ENCODE measurements at places on chromosomes 11 and 22.
A peak's percentile ranks its signal among the peaks of the same experiment; 100 is the strongest.

DNA sequence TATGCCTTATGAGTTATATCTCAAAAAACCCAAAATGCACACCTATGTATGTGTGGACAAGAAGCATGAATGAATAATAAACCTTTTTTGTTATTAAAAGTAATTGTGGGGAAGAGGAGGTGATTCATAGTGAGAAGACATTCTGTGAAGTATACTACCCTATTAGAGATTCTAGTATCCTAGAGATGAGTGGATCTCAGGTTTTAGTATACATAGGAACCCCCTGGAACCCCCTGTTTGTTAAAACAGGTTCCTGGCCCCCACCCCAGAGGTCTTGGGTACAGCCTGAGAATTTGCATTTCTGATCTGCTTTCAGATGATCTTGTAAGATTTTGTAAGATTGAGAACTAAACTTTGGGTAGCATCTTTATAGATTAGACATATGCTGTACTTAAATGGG is 17.5 kb downstream of the NUCB2 start:
- no peak for DNase-seq

GRCh38 chr22:30743257-30744020 is 48.8 kb downstream of the OSBP2 start:
- no peak for DNase-seq

- DNase-seq, result no peak
Measured at GRCh38 chr11:5994791-5995190, 8.0 kb upstream of the OR52L1 start.

DNA sequence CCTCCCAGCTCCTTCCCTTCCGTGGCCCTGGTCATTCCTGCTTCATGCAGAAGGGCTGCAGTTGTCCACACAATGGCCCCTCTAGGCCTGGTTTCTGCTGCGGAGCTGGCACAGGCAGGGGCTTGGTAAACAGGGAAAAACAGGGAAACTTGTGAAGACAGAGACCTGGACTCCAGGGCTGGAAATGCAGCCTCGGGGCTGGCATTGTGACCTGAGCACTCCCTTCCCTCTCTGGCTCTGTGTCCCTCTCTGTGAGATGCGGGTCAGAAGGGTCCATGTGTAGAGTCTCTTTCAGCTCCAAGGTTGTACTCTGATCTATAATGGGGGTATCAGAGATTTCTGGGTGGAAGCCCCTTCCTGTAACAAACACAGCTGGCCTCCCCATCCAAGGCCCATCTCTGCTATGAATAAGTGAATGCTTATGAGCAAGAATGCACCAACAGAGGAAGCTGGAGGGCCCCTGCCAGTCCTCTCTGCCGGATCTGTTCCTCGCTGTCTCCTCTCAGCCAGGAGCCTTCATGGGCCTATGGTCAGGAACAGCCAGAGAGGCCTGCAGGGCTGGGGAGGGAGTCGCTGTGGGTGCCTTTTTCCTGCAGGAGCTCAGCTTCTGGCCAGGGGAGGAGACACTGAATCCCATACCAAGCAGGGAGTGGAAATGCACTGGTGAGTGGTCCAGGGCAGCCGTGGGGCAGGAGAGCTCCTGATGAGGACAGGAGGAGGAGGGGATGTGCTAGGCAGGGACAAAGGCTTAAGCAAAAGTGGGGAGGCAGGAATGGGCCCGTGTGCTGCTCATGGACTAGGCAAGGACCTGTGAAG is 6.7 kb upstream of the DERL3 start:
- no peak for DNase-seq

- DNase-seq, result no peak
Measured at GRCh38 chr11:47534704-47535251, 18.2 kb downstream of the CELF1 start.

GRCh38 chr11:32436751-32437494 is 1.6 kb upstream of the WT1 start:
- DNase-seq, result no peak

- DNase-seq, result no peak
Measured at GRCh38 chr11:11318961-11319360, 34.1 kb downstream of the CSNK2A3 start.

GRCh38 chr22:41447435-41448188 is 1.0 kb upstream of the TOB2 start:
- DNase-seq, result peak; percentile 81

DNA sequence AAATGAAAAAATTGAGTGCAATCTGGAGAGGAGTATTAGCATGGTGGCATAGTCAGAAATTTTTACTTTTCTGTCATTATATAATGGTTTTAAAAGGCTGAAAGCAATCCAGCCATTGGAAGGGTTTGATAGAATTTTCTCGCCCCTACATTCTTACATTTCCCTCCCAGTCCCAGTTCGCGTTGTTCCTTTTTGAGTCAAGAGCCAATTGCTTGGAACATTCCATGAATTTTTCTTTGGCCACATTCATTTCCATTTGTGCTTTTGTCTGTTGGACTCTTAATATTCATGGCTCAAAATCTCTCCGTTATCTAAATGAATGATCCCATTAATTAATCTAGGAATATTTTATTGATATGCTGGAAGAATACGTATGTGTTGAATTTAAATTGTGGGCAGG is 66.0 kb downstream of the GRK3 start:
- DNase-seq, result no peak

- DNase-seq, result no peak
Measured at GRCh38 chr11:95703049-95703448, 86.5 kb downstream of the FAM76B start.

GRCh38 chr11:30312243-30312642 is 10.7 kb upstream of the ARL14EP start:
- no peak for DNase-seq

DNA sequence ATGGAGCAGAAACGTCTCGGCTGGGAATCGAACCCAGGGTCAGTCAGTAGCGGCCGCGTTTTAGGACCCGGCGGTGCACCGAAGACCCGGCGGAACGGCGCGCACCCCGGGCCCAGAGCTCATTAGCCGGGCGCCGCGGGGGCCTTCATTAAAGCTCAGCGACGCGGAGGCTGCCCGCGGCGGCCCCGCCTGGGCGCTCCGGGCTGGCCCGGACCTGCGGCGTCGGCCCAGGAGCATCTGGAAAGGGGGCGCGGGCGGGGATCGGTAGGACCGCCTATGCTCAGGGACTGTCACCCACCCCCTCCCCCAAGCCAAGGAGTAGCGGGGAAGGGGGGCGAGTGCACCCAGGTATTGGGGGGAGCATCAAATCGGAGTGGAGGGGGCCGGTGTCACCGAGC is 52.2 kb downstream of the CYTH4 start:
- DNase-seq, result no peak

- no peak for DNase-seq
Measured at GRCh38 chr11:132408877-132409276, 1038.5 kb downstream of the NTM start.

- DNase-seq, result no peak
Measured at GRCh38 chr22:44782363-44782963, 30.1 kb downstream of the ARHGAP8 start.

GRCh38 chr11:12079726-12080556 is 30.4 kb upstream of the MICAL2 start:
- peak; percentile 96 for DNase-seq

- DNase-seq, result no peak
Measured at GRCh38 chr11:69874984-69875624, 55.9 kb upstream of the FGF3 start.

DNA sequence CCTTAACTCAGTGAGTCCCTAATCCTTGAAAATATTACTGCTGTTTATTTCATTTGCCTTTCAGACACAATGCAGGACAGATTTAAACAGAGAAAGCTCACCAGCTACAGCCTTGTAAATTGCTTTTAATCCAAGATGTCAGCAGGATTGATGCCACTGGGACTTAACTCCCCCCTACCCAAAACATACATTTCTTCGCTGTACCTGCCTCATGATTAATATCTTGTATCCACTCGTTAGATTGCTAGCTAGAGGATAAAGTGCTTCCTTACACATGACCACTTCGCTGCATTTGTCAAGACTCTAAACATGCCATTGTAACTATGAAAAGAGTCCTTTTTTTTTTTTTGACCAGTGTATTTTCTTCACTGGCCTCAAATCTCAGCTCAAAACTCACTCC is 182.7 kb upstream of the MTMR2 start:
- no peak for DNase-seq

- no peak for DNase-seq
Measured at GRCh38 chr22:31947296-31947695, 3.0 kb downstream of the YWHAH start.

GRCh38 chr11:133928628-133929059 is 28.1 kb downstream of the IGSF9B start:
- peak; percentile 34 for DNase-seq

DNA sequence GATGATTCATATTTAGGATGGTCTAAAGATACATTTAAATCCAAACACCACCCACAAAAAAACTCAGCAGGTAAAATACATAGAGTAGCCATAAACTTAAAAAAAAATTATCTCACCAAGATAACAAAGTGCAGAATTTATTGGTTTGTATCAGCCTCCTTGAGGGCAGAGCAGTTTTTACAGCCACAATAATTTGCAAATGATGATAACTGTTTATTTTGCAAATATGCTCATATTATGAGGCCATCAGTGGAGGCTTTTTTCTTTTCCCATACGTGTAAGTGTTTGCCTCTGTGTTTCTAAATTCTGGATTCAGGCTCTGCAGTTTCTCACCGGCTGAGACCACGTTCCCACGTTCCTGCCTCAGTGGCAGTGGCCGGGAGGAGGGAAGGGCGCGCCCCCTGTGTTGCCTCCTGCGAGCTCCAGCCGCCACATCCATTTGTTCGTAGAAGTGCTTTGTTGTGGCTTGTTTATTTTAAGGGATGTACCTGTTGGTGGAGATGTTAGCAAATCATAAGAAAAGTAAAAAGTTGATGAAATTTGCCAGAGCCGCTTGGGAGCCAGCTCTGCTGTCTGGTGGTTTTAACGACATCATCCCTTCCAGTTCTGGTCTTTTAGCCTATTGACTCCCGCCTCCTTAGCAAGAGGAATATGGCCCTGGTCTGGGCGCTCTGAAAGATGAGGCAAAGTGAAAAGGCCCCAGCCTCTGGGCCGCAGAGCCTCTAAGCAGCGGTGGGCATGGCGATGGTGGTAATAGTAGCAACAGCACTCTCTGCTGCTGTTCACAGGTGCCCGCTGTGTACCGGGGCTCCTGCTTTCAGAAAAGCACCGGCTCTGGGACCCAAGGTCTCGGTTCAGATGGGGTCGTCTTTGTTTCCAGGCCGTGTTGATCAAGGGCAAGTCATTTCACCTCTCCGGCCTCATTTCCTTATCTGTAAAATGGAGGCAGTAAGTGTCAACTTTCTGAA is 66.7 kb upstream of the PPARA start:
- DNase-seq, result no peak

DNA sequence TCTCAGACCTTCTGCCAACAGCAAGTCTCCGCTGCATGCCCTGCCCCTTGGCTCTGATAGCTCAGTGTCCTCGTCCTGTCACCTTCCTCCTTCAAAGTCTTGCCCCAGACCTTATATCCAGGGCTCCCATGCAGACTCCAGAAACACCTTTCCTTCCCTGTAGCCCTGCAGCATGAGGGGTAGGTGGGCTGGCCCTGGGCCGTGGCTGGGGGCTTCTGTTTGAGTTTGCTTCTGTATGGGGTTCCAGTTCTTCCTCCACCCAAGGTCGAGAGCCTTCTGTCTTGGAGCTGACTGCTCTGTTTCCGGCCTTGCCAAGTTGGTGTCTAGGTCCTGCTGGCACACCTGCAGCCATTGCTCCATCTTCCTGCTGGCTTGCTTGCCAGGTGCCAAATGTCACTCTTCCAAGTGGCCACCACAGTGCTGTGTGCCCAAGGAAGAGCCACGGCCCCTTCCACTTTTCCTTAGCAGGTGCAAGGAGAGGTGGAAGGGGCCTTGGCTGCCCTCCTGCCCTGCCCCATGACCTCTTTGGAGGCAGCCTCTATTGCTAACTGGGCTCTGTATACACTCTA is 74.8 kb upstream of the NECTIN1 start:
- DNase-seq, result no peak

DNA sequence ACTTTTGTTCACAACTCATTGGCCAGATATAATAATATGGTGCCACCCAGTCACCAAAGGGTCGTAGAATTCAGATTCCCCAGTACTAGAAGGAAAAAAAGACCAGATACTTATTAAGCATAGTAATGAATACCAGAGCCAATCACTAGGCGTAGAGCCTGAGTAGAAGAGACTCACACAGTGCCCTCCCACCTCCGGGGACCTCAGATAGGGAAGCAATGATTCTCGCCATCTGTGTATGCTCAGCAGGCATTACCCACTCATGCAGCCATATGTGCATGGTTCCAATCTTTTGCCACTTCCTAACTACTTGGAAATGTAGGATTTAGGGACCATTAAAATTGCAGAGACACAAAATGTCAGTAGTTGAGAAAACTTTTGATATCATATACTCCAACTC is 85.3 kb downstream of the C11orf87 start:
- DNase-seq, result no peak

DNA sequence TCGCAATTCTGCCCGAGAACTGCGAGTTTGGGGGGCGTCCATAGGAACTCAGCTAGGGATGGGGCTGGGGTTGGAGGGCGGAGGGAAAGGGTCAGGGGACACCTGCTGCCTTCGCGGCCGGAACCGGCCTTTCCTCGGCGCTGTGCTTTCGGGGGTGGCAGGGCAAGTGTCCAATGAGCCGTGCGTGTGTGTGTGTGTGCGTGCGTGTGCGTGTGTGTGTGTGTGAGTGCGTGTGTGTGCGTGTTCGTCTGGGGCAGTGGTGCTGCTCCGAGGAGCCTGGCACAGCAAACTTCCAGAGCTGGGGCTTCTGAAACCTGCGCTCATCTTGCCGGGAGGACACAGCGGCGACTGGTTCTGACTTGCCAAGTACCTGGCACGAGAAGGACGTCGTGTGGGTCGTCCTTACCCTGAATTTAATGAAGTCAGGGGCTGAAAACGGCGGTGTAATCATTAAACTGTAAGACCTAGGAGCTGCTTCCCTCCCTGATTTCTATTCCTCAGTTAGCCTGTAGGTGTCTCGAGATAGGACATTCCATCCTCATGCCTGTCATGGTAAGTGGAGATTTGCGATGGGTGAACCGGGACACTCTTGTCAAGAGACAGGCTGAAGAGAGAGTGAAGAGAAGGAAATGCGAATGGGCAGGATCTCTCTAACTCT is 27.0 kb upstream of the AMOTL1 start:
- DNase-seq, result peak; percentile 79

DNA sequence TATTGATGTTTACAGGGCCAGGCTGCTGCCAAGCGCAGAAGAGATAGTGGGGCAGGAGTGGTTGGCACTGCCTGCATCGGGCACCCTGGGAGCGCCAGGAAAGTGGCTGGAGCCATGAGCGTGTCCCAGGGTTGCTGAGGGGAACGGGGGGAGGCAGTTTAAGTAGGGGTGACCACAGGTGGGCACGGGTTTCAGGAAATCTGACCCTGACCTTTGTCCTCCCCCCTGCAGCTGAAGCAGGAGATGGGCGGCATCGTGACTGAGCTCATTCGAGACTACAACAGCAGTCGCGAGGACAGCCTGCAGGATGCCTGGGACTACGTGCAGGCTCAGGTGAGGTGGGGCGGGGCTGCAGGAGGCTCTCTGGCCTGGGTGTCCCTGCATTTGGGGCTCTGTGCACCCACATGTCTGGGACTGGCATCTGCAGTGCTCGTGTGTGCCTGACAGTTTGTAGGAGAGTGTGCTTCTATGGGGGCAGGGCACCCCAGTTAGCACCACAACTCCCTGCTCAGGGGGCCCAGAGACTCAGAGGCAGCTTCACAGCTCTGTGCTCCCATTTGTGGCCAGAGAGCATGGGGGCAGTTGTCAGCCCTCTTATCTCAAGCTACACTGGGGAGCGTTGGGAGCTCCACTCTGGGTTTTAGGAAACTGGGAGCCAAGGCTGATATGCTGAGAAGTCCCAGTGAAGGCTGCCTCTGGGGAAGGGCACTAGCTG is 49.7 kb downstream of the CD82 start:
- DNase-seq, result no peak

- DNase-seq, result no peak
Measured at GRCh38 chr11:15944460-15944859, 411.9 kb downstream of the SOX6 start.
